ENCODE measurements at places on chromosomes 5 and 9.

- DNase-seq: no peak
These were observed 36.9 kb downstream of the FAM78A start for GRCh38 chr9:131239161-131239975.

DNA sequence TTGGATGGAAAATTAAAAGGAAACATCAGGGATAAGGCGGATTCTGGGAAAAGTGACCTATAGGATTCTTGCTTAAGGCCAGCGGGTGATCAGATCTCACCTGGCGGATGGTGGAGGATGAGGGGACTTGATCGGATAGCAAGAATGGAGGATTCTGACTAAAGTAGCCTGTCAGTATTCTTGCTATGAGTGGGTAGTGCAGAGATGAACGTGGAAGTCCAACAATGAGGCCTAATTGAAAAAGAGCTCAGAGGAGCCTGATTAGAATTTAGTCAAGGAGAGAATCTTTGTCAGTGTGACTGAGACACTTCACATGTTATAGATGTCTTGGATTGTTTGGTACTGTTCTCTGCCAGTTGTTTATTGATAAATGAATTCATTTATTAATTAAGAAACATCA is 24.9 kb downstream of the CAST start:
- no peak for DNase-seq

- no peak for DNase-seq
These were observed 408.1 kb downstream of the HTR1A start for GRCh38 chr5:63554191-63554590.

GRCh38 chr5:135243556-135244285 is 155.3 kb downstream of the MACROH2A1 start:
- DNase-seq: no peak

- DNase-seq: no peak
These were observed 67.9 kb upstream of the LPAR1 start for GRCh38 chr9:111106202-111106601.

- no peak for DNase-seq
These were observed 16.8 kb downstream of the NIPAL4 start for GRCh38 chr5:157476702-157477408.

DNA sequence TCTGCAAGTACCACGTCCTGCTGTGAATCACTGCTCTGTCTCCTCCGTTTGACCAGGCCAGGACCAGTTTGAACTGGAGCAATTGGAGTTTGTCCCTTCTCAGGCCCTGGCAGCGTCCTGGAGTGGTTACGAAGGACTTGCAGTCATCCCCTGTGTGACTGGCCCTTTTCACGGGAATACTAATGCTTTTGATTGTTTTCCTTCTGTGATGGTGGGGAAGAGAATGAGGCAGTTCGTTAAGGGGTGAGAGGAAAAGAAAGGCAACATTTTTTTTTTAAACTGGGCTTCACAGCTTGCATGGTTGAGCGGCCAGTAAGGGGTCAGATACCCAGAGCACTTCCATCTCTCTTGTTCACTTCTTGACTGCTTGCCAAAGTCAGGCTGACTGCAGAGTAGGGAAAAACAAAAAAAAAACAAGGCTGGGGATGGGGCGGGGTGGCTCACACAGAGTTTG is 153.5 kb upstream of the STK32A start:
- DNase-seq: no peak

GRCh38 chr5:146137967-146138403 is 32.6 kb upstream of the PLAC8L1 start:
- DNase-seq: no peak

- no peak for DNase-seq
These were observed 118.7 kb upstream of the SLCO6A1 start for GRCh38 chr5:102617191-102618187.

DNA sequence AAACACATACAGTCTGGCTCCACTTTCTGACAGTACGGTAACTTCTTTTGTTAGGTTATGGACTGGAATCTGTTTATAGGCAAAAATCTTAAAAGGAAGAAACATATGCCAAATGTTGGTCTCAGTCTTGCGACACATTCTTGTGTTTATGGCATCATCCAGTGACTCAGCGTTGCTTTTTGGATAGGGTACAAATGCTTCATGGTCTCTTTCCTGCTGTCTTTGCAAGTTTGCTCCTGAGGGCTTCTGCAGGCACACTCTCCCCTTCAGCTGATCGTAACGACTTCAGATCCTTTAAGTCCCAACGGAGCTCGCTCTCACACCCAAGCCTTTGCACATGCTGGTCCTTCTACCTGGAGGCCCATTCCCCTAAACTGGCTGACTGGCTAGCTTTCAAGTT is 23.6 kb upstream of the TNFSF8 start:
- no peak for DNase-seq

GRCh38 chr9:655875-656274 is 185.6 kb upstream of the DMRT1 start:
- DNase-seq: no peak

DNA sequence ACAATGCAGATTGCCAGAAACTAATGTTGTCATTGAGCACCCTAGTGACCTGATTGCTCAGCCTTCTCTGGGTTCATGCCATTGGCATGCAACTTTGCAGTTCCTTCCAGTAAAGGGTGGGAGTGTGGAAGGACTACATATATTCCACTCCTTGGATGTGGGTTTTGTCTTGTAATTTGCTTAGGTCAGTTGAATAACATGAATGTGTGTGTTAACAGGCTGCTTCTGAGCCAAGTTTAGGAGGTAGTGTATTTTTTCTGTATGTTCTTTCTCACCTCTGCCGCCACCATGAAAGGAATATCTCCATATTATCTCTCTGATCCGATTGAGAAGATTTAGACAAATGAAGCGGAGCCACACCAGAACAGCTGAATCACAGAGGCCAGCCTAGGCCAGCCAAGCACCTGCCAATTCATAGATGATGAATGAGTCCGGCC is 1929.6 kb upstream of the CDH6 start:
- no peak for DNase-seq

GRCh38 chr5:43421450-43422133 is 9.4 kb upstream of the CCL28 start:
- DNase-seq: no peak

GRCh38 chr5:1524799-1525623 is 1.3 kb upstream of the LPCAT1 start:
- DNase-seq: no peak

DNA sequence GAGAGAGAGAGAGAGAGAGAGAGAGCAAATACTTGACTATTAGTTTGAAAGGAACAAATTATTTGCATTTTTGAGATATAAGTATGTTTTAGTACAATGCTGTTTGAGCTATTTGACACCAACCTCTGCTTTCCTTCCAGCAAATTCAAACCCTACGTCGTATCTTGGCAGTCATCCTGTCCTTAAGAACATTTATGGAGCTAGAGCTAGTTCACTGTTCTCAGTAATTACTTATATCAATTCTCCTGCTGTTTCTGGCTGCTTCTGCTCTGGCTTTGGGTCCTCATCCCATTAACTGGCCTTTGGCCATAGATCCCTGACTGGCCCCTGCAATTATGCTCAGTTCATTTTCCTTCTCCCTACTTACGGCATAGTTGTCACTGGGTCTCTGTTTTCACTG is 19.9 kb upstream of the ERAP2 start:
- DNase-seq: no peak

DNA sequence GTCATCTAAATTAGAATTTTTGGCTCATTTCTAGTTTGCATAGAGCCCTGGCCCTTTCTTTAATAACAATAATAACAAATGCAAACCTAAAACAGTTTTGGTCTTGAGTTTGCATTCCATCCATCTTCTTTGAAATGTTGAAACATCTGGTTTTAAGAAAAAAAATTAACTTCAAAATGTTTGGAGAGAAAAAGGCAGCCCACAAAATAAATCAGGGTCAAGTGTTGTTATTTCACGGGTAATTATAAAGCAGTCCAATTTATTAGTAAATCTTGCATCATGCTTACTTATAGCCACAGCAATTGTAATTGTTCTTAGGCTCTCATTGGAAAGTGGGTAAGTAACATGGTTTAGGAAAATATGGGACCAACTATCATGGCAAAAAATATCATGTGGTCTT is 247.0 kb upstream of the MEF2C start:
- DNase-seq: no peak

DNA sequence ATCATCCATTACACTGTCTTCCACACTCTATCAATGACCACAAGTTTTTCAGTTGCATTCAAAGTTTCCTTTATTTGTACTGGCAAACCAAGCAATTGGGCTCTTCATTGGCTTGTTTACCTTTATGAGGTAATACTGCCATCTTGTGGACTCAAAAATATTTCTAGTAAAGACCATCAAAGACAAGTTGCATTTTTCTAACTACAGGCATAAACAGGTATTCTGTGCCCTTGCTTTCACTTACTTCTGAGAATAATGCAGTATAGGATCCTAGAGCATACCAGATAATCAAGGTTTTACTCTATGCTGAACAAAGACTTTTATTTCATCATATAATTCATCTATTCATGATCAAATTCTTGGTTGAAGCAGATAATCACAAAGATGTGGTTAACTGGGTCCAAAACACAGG is 173.7 kb upstream of the POU5F2 start:
- DNase-seq: no peak

GRCh38 chr9:113580041-113580953 is 116.8 kb downstream of the RGS3 start:
- DNase-seq: peak; percentile 52

DNA sequence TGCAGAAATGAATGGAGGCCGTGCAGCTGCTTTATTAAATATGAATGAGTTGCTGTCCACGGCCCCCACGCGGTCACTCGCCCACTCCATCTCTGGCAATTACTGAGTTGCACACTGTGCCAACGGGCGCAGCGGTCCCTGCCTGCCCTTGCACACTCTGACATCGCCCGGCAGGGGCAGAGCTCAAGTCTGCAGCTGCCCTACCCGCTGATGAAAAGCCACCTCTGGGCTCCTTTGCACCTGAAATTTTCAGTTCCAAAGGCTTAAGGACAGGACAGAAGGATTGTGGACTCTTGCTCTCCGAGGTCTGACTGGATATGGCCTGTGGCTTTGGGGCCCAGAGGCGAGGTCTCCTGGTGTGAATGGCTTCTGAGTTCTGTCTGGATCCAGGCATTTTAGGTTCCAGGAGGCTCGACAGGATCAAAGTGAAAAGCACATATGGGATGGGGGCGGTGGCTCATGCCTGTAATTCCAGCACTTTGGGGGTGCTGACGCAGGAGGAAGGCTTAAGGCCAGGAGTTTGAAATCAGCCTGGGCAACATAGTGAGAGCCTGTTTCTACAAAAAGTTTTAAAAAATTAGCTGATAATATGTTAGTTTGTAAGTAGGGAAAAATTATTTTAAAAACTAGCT is 201.8 kb downstream of the PAX5 start:
- no peak for DNase-seq

DNA sequence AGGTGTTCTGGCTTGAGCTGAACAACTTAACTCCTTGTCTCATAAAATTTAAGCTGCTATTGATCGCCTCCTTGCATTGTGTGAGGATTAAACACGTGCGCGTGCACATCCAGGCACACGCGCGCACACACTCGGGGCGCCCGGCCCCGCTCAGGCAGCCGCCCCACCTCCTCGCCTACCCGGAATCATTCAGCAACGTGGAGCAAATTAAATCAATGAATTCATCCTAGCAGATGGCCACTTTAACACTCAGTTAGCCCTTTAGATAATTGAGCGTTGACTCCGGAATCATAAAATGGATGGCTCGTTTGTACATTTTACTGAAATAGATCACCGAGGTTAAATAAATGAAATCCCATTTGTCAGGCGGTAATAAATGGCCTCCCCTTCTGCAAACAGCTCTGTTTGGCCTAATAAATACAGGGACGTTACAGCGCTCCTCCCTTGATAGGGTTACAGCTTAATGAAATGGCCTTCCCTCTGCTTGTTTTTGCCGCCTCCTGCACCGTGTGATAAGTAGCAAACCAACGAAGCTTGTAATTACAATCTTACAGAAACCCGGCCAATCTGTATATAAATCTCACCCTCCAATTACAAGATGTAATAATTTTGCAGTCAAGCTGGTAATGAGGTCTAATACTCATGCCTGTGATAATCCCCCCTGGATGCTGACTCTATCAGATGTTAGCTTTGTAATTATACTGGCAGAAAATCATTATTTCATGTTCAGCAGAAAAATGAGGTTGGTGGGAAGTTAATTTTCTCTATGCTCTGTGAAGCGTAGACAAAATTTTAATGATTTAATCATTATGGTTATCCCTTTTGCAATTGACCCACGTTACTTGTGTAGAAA is 229.7 kb upstream of the IRX4 start:
- DNase-seq: no peak

DNA sequence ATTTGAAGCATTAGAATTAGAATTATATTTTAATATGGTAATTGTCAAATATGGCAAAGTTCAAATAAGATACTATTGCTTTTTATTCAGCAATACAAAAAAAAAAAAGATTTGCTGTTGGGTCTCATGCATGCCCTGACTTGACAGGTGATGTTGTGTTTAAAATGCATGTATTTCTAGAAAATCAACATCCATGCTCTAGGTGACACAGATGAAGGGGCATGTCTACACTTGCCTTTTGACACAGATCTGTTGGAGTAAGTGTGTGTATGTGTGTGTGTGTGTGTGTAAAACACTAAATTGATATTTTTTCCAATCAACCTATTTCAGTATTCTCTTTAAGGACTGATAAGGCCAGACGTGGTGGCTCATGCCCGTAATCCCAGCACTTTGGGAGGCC is 38.1 kb upstream of the SMARCA2 start:
- DNase-seq: no peak

DNA sequence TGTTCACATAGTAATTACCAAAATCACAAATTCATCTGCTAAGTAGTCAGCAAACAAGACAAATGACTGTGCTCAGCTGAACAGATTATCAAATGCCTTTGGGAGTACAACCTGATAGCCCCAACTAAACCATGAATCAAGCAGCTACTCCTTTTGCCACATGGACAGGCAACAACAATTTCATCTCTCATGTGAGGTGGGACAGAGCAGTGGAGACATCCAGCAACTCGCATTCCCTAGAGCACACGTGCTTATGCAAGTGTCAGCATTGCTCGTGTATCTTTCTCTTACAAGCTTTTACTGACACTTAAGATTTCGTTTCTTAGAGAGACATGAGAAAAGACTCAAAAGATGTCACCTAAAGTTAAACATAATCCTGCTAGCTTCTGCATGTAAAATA is 42.7 kb upstream of the PPP2R2B start:
- DNase-seq: no peak

DNA sequence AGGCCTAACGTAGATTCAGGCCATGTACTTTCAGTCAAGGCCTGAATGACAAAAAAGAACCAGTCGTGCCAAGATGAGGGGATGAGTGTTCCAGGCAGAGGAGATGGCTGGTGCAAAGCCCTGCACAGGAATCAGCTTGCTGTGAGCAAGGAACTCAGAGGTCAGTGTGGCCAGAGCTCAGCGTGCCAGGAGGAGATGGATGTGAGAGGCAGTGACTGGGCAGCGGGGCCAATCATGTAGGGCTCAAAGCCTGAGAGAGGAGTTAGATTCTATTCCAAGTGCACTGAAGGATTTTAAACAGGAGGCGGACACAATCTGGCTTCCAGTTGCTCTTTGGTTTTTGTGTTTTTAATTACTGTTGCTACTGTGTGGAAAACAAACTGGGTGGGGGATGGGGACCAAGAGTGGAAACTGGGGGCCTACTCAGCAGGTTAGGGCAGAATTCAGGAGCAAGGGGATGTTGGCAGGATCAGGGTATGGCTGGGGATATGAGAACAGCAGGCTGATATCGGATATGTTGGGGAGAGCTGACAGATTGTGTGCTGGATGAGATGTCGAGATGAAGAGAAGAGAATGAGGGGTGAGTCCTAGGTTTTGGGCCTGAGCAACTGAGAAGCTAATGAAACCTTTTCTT is 64.3 kb downstream of the ANGPTL2 start:
- no peak for DNase-seq
